ENCODE measurements at places on chromosomes 3 and 15.

- no peak for DNase-seq
Measured at GRCh38 chr3:26484140-26484539, 138.4 kb upstream of the LRRC3B start.

DNA sequence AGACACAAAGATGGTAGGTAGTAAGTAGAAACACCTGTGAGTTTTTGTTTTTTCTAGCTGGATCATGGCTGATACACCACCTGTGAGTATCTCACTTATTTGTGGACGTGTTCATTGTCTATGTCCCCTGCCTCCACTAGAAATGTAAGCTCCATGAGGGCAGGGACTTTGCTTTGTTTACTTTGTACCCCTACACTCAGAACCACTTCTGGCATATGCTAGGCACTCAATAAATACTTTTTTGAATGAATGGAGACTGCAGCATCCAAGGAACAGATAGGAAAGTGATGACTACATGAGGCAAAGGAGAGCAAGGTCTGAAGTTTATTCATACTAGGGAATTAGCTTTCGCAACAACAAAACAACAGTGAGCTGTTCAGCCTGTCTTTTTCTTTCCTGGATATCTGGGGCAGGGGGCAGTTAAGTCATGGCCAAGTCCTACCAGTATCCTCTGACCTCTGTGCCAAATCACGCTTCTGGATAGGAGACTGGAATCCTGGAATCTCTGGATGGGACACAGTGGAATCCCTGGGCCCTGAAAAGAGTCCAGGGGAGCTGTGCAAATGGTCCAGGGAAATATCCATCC is 11.6 kb upstream of the EPB42 start:
- no peak for DNase-seq

DNA sequence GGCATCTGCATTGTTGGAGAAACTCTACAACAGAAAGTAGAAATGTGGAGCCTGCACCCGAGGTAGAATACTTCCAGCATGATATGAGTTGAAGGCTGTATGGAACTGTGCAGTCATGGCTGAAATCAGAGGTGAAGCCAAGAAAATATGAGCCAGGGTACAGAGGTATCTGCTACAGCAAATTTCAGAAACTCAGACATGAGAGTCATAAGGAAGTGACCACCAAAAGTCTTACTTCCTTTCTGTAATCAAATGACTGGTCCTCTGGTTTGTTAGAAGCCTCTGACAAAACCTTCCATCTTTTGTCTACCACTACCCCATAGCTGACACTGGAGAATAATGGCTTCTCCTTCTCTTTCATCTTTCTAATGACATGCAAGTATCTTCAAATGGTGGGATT is 159.4 kb downstream of the TMEM108 start:
- no peak for DNase-seq

GRCh38 chr3:23880703-23881339 is 36.0 kb downstream of the NKIRAS1 start:
- no peak for DNase-seq

DNA sequence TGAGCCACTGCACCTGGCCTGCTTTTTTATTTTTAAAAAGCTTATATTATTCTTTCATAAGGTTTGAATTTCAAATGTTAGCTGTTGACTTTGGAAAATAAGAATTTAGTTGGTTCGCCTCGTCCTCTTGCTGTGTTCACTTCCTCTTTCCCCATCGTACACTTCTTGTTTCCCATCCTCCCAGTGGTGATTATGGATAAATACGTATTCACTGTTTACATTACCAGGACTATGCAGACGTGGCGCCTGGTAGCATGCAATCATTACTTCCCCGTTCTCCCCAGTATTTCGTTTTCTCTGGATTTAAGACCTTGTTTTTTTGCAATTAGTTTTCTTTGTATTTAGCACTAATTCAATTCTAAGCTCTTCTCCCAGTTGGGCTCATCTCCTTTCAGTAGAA is 70.1 kb downstream of the LMLN start:
- DNase-seq: no peak

DNA sequence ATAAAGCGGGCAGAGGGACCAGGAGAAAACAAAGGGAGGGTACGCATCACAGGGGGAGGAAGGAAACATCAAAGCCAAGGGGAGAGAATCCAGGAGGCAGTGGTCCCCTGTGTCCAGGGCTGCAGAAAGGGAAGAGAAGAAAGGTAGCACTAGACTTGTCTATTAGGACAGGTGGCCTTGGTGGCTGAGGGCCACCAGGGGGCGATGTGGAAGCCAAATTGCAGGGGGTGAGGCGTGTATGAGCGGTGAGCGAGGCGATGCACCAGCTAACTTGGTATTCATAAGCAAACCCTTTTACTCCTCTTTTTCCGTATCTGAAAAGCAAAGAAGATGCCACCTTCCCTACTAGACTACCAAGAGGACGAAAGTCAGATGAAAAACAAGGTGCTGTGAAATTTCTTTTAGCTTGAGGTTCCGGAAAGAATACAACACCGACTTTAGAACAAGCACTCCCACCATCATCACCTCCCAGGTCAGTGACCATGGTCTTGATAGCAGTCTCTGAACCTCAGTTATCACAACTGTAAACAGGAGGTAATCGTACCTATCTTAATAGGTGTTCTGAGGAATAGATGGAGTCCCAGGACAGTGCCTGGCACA is 654.4 kb upstream of the ADAMTS9 start:
- no peak for DNase-seq

DNA sequence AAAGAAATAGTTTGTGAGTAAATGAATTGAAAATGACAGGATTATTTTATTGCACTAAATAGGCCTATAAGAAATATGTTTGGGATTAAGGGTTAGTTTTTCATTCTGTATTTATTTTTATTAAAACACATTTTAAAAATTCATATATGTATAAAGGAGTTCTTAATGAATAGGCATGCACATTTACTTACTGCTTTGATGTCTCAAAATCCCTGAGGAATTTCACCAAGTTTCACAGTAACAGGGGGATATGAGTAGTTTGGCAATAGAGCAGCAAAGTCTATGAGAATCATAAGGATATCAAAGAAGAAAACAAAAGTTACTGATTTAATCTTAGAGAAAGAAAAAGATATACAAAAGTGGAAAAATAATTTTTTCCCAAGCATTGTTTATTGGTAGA is 411.7 kb downstream of the NAALADL2 start:
- DNase-seq: no peak

DNA sequence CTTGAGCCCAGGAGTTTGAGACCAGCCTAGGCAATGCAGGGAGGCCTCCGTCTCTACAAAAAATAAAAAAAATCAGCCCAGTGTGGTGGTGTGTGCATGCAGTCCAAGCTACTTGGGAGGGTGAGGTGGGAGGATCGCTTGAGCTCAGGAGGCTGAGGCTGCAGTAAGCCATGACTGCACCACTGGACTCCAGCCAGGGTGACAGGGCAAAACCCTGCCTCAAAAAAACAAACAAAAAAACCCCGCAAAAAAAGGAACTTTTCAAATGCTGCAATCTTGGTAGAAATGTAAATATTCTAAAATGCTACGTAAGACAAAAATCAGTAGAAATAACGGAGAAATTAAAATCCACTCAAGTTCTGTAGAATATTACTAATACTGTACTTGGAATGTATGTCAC is 108.1 kb upstream of the MELTF start:
- DNase-seq: no peak

- DNase-seq: no peak
Measured at GRCh38 chr15:66682865-66683264, 19.2 kb upstream of the SMAD6 start.

DNA sequence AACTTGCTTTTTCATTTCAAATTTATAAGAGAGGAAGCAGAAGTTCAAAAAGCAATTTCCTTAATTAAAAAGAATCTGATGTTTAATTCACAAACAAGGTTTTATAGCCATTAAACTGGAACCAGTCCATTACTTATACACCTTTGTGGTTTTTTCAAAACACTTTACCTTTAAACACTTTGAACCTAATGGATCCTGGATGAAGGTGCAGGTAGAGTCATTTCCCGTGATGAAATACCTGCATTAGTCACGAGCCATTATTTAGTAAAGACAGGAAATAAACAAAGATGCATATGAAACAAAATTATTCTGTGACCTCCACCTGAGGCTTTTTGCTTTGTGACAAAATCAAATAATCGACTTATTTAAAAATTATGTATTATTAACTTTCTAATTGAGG is 341.7 kb upstream of the UBE2E2 start:
- DNase-seq: no peak

DNA sequence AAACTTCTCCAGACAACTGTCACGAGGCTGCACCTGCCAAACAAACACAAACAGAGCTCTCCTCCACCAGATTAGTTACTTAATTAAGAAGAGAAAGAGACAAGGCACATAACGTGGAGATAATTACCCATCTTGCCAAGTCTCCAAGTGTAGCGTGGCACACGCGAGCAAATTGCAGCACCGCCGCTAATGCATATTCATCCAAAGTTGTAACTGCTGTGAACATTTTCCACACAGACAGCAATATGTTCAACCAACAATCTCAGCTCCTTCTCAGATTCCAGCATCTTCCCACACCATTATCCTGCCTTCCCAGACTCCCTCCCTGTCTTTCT is 309.6 kb upstream of the TLE3 start:
- DNase-seq: no peak

GRCh38 chr15:94494732-94495131 is 263.4 kb downstream of the MCTP2 start:
- DNase-seq: no peak

- no peak for DNase-seq
Measured at GRCh38 chr3:37041546-37042195, 48.4 kb downstream of the MLH1 start.

GRCh38 chr3:126995926-126996512 is 13.1 kb downstream of the PLXNA1 start:
- DNase-seq: no peak

DNA sequence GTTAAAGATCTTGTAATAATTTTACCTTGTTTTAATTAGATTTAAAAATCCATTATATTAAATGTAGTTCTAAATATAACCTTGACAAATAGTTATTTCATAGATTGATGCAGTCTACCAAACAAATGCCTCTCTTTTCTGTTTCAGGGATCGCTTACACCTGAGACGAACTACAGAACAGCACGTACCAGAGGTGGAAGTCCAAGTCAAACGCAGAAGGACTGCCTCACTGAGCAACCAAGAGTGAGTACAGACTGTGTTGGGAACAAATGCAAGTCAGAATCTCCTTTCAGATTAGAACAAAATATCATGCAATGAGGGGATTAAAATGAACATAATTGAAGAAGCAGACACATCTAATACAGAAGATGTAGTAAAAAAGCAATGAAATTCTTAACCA is 7.2 kb downstream of the SNRPN start:
- no peak for DNase-seq

GRCh38 chr3:110965976-110966375 is 105.6 kb upstream of the NECTIN3 start:
- DNase-seq: no peak

DNA sequence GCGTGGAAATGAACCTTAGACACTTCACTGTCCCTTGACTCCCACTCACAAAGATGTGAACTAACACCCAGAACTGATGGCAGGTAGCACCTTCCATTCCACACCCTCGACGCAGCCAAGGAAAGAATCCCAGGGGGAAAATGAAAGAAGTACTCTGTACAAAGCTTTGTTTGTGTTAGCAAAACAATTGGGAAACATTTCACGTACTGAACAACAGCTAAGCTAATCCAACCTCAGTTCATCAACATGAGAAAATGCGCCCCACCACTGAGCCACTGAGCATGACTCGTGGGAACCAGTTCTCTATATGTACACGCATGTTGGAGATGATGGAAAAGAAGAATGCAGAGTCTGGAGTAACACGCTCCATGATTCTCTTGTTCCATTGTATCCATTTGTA is 32.0 kb downstream of the CORO2B start:
- no peak for DNase-seq

DNA sequence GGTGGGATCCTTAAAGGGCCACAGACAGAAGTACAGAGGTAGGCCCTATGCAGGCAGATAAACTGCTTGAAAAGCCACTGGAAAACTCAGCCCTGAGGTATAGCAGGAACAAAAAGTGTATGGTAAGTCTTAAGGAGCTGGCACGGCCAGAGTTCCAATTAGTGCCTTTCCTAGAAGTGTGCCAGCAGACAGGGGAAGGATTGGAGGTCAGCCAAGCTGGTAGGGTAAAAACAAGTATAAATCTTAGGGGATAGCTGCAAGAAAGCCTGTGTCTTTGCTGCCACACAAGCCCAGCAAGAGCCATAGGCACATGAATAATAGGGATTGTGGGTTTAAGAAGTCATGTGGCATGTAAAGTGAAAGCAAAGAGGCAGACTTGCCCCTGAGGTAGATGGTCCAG is 582.5 kb downstream of the PLOD2 start:
- DNase-seq: no peak

- no peak for DNase-seq
Measured at GRCh38 chr3:35336601-35337000, 302.7 kb upstream of the ARPP21 start.

GRCh38 chr3:118968111-118968510 is 66.5 kb downstream of the IGSF11 start:
- no peak for DNase-seq

- no peak for DNase-seq
Measured at GRCh38 chr15:23514484-23514883, 51.0 kb upstream of the MKRN3 start.

- no peak for DNase-seq
Measured at GRCh38 chr3:117547956-117548550, 838.5 kb downstream of the TUSC7 start.

- DNase-seq: no peak
Measured at GRCh38 chr3:16305111-16305541, 40.1 kb downstream of the OXNAD1 start.

DNA sequence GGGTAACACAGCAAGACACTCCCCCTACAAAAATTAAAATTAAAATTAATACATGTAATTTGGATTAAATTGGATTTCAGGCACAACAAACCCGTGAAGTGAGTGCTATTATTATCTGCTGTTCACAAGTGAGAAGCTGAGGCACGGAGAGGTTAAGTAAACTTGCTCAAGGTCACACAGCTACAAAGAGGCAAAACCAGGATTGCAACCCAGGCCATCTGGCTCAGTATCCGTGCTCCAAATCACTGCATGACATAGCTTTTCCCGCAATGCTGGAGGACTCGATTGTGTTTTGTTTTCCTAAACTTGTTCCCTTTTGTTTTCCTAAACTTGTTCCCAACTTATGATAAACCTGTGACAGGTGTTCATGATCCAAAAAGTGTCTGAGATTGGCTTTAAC is 19.9 kb upstream of the C15orf39 start:
- DNase-seq: no peak
